Mesangial cell (primary cell): ENCODE measurements at places on chromosomes 4 and X. TPM values are rescaled to one million over a fixed set of nuclear protein-coding genes. Genes with fewer than 3 reads are reported as not detected.

Gene NHS
- total RNA-seq, result 4.1 and 7.7 TPM in 2 replicates

Gene HPGD
- 4.9 and 106 TPM in 2 replicates for total RNA-seq

Gene QRFPR
- 0.33 TPM in 1 of 2 replicates, not detected in the other for total RNA-seq

Gene POU4F2
- not detected in 2 replicates for total RNA-seq

Gene FOXP3
- total RNA-seq, result not detected in 2 replicates

Gene SYP
- total RNA-seq, result 1.5 TPM in 1 of 2 replicates, not detected in the other

Gene AR
- total RNA-seq, result 0.16 and 0.25 TPM in 2 replicates

Gene PRICKLE3
- total RNA-seq, result 9.8 and 10.8 TPM in 2 replicates

Gene MYOZ2
- not detected in 2 replicates for total RNA-seq

Gene UGT2B7
- total RNA-seq, result 50.4 and 185 TPM in 2 replicates

Gene ARAP2
- total RNA-seq, result 10.4 and 13.8 TPM in 2 replicates

Gene WDR17
- total RNA-seq, result 0.98 and 1.3 TPM in 2 replicates

Gene CXCL10
- total RNA-seq, result not detected in 2 replicates

Gene GPRASP3
- total RNA-seq, result 1.3 and 1.8 TPM in 2 replicates

Gene SLC25A43
- 12.5 and 14.8 TPM in 2 replicates for total RNA-seq

Gene SLIT2
- 3.7 and 9.0 TPM in 2 replicates for total RNA-seq

Gene CFI
- 3.9 and 69.6 TPM in 2 replicates for total RNA-seq

Gene ADAM29
- not detected in 2 replicates for total RNA-seq

Gene APOO
- total RNA-seq, result 15.3 and 27.5 TPM in 2 replicates

Gene MAGEA3
- total RNA-seq, result not detected in 2 replicates

Gene TMSB15A
- total RNA-seq, result 5.3 and 19.9 TPM in 2 replicates

Gene WNK3
- 1.3 and 1.5 TPM in 2 replicates for total RNA-seq

Gene GJB1
- 0.25 TPM in 1 of 2 replicates, not detected in the other for total RNA-seq

Gene ITM2A
- total RNA-seq, result 0.33 and 0.89 TPM in 2 replicates

Gene LRRC66
- 0.13 TPM in 1 of 2 replicates, not detected in the other for total RNA-seq

Gene HMGB3
- total RNA-seq, result 14.7 and 25.6 TPM in 2 replicates

Gene AMTN
- total RNA-seq, result not detected in 2 replicates

Gene NEIL3
- total RNA-seq, result 0.76 and 11.4 TPM in 2 replicates

Gene KLF8
- total RNA-seq, result 0.49 and 0.89 TPM in 2 replicates

Gene HPSE
- total RNA-seq, result 1.3 and 1.6 TPM in 2 replicates

Gene UGT8
- total RNA-seq, result 7.2 and 9.9 TPM in 2 replicates

Gene RHOXF2B
- total RNA-seq, result not detected in 2 replicates

Gene TMEM156
- 0.51 and 7.7 TPM in 2 replicates for total RNA-seq

Gene ATP6AP2
- 60.8 and 82.5 TPM in 2 replicates for total RNA-seq

Gene KDR
- total RNA-seq, result under 0.01 and 0.25 TPM in 2 replicates

Gene AMOT
- total RNA-seq, result 8.1 and 18.4 TPM in 2 replicates

Gene TBC1D19
- 11.7 and 18.4 TPM in 2 replicates for total RNA-seq

Gene PIM2
- total RNA-seq, result 9.0 and 13.0 TPM in 2 replicates

Gene LONRF3
- total RNA-seq, result 1.6 and 1.9 TPM in 2 replicates

Gene MAGEC1
- not detected in 2 replicates for total RNA-seq

Gene LRIT3
- under 0.01 TPM in 1 of 2 replicates, not detected in the other for total RNA-seq

Gene BEX5
- total RNA-seq, result 0.16 and 0.51 TPM in 2 replicates

Gene DAPP1
- total RNA-seq, result under 0.01 TPM in 1 of 2 replicates, not detected in the other

Gene HTN3
- total RNA-seq, result not detected in 2 replicates

Gene CYP2U1
- total RNA-seq, result 4.2 and 8.2 TPM in 2 replicates

Gene APELA
- total RNA-seq, result not detected in 2 replicates

Gene HTATSF1
- 29.2 and 31.6 TPM in 2 replicates for total RNA-seq

Gene SYTL4
- 1.8 and 3.6 TPM in 2 replicates for total RNA-seq

Gene MAGED4B
- total RNA-seq, result 15.8 and 24.8 TPM in 2 replicates

Gene GAGE2A
- not detected in 2 replicates for total RNA-seq

Gene EVC
- total RNA-seq, result 26.7 and 97.1 TPM in 2 replicates

Gene FSTL5
- total RNA-seq, result not detected in 2 replicates
